ENCODE measurements at places on chromosomes 3 and 15.
A peak's percentile ranks its signal among the peaks of the same experiment; 100 is the strongest.

GRCh38 chr15:41983221-41983620 lies 10.9 kb upstream of the EHD4 start:
- DNase-seq, result no peak

- DNase-seq, result no peak
Measured at GRCh38 chr3:143389388-143389787, 269.8 kb downstream of the CHST2 start.

DNA sequence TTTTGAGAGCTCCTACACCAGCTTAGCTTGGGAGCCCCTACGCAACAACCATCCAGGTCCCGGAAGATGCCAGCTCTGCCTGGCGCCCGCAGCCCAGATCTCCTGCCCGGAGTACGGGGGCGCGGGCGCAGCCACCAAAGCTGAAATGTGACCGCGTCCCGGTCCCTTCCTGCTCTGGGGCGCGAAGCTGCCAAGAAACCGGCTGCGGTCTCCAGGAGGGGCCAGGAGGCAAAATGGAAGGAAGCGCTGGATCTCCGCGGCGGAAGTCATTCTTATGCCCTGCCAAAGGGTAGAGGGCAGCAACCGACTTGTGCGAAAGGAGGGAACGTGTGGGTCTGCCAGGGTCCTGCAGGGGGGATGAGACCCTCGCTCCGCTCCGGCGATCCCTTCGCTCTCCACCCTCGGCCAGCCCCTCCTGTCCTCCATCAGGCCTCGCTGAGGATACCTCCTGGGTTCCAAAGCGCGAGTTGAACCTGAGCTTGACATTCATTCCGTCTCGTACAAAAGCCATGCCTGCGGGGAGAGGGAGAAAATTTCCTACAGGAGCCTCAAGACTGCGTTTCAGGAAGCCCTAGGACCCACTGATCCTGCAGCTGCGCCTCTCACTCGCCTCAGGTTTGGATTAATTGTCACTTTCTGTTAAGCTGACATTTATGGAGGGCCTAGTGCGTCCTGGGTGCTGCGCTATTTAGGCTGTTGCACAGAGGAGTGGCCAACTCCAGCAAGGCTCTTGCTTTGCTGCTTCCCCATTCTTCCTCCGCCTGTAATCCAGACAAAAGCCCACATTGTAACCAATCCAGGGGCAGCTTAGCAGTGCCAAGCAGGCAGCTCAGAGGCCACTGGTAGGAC lies 98.3 kb upstream of the VGLL3 start:
- peak; percentile 83 for DNase-seq

DNA sequence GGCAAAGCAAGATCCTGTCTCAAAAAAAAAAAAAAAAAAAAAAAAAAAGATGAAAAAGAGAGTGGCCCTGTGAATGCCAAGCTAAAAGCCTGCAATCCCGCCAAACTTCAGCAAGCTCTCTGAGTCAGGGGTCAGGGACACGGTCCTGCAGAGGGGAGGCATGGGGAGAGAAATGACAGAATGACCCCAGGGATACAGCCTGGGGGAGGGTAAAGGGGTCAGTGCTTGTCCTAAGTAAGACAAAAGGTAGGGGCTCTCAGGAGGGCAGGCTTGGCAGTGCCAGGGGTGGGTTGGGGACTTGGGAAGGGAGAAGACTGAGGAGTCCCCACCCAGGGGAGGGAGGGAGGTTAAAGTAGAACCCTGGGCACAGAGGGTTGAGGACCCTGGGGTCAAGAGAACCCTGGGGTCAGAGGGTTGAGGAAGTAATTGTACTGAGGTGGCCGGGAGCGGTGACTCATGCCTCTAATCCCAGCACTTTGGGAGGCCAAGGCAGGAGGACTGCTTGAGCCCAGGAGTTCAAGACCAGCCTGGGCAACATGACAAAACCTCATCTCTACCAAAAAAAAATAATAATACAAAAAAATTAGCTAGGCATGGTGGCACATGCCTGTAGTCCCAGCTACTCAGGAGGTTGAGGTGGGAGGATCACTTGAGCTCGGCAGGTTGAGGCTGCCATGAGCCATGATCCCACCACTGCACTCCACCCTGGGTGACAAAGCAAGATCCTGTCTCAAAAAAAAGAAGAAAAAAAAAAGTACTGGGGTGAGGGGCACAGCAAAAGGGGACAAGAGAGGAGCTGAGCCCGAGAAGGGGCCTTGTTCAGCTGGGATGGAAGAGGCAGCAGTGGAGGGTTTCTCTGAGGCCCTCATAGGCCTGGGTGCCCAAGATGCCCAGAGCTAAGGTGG lies 5.2 kb upstream of the SEMA3B start:
- DNase-seq, result peak; percentile 58

GRCh38 chr3:77475507-77475906 lies 435.6 kb downstream of the ROBO2 start:
- no peak for DNase-seq

DNA sequence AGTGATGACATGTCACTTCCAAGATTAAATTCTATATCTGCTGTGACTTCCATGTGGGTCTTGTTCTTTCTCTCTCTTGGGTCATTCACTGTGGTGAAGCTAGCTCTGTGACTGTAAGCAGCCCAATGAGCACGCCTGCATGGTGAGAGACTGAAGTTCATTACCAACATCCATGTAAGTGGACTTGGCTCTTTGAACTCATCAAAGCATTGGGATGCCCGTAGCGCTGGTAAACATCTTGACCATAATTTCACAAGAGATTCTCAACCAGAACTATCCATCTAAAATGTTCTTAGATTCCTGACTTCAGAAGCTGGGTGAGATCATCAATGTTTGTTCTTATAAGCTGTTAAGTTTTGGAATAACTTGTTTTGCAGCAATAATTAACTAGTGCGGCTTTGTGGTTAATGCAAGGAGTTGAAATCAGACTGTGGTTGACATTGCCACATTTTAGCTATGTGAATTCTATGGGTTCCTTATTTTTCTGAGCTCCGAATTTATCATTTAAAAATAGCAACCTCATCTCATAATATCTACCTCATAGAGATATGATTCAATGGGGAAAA lies 31.6 kb upstream of the LRRC3B start:
- no peak for DNase-seq

- peak; percentile 89 for DNase-seq
Measured at GRCh38 chr3:187227658-187228258, 30.5 kb downstream of the RTP1 start.

All from M059J (cell line).